Dermis microvascular lymphatic vessel endothelial cell (primary cell): ENCODE measurements at places on chromosomes 7 and 10.

GRCh38 chr10:111481261-111481826 is 404.5 kb downstream of the ADRA2A start:
- no peak for DNase-seq

DNA sequence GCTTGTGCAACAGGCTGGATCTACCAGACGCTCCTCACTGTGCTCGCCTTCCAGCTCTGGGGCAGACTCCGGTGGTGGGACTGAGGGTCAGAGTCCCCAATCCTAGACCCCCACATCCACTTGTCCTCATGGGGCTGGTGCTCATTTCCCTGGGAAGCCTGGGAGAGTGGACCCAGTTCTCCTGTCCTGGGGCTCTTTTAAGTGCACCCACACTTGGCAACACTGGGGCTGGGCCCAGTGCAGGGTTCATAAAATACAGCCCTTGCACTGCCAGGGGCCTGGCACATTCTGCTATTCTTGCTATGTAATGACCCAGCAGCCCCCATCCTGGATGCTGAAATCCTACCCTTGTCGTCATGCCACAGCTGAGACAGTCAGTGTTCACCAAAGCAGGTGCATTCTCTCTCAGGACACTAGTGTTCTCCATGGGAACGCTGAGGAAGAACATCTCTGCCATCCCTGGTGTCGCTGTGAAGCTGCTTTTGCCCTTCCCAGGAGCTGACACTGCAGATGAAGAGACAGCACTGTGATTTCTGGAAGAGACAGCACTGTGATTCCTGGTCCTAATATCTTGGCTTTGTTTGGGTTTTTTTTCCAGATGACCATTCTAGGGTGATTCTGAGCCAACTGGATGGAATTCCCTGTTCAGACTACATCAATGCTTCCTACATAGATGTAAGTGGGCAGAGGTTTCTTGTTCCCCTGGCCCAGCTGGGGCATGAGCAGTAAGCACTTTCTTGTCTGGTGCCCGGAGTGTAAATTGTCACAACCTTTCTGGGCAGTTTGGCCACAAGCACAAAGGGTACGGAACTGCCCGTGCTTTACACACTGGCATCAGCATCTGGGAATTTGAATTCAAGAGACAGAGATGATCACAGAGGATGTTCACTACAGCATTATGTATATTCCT is 65.6 kb downstream of the MKI67 start:
- DNase-seq, result no peak

DNA sequence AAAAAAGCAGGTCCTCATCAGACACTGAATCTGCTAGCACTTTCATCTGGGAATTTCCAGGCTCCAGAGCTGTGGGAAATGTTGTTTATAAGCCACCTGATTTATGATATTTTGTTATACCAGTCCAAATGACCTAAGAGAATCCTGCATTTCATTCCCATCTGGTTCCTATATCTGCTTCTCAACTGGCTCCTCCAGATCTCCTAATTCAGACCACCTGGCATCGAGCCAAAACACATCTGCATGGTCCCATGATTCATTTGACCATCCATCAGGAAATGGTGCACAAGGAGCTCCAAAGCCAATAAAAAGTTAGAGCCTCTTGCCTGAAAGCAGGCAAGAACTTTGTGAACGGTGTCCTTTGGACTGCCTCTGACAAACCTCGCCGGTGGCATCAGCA is 108.9 kb downstream of the IPMK start:
- DNase-seq, result no peak

- DNase-seq, result no peak
Measured at GRCh38 chr7:15475808-15476530, 85.8 kb downstream of the AGMO start.

DNA sequence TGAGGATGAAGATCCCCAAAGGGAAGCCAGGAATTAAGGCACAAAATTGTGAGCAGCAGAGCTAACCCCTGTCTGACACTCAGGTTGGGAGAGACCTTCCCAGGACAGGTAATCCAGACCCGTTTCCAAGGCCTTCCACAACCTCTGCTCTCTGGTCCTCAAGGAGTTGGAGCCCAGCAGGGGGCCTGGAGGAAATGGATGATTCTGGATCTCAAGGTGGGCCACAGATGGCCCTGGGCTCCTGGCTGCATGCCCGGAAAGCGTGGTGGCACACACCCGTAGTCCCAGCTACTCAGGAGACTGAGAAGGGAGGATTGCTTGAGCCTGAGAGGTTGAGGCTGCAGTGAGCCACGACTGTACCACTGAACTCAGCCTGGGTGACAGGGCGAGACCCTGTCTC is 42.3 kb downstream of the DPYSL4 start:
- DNase-seq, result no peak

- no peak for DNase-seq
Measured at GRCh38 chr7:83731154-83731553, 82.2 kb upstream of the SEMA3E start.

DNA sequence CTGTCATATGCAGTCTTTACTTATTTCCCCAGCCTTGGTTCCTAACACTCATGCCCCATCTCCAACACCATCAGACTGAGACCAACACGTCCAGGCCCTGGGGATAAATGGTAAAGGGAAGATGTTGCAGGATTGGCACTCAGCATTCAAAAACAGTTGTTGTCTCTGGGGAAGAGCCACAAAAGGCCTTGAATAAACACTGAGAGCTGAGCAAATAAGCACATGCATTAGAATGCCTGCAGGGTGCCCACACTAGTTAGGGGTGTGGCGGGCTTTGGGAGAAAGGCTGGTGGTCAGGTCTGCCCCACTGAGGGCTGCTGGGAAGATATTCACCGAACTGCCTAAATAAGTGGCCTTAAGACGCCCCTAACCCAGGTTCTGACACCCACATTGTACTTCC is 391.0 kb downstream of the GFRA1 start:
- no peak for DNase-seq

DNA sequence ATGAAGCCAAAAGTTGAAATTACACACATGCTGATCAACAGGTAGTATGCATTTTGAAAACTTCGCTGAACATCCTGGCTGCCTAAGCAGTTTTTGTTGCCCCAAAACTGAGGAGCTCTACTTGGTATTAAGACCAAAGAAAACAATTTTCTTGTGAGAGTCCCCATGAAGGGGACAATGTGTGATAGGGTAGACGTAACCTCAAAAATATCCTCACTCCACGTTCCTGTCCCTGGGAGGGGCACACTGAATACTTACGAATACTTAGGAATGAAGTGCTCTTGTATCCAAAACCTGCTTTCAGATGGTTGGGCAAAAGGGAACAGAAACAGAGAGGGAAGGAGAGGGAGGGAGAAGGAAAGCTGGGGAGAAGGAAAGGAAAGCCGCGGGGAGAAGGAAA is 24.7 kb downstream of the CCDC6 start:
- no peak for DNase-seq

DNA sequence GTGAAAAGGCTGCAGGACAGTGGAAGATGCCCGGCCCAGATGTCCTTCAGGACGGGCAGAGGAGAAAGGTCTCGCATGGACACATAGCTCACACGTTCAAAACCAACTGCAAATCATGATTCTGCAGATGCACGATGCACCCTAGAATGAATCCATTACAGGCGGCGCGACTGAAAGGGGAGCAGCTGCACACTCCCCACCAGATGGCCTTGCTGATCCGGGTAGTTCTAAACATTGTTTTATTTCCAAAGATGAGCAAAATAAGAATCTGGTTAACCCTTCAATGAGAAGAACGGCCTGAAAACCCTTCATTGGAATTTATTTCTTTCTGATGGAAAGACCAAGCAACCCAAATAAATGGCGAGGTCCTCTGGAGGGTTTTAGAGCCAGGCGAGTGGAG is 33.8 kb downstream of the CHST15 start:
- no peak for DNase-seq

DNA sequence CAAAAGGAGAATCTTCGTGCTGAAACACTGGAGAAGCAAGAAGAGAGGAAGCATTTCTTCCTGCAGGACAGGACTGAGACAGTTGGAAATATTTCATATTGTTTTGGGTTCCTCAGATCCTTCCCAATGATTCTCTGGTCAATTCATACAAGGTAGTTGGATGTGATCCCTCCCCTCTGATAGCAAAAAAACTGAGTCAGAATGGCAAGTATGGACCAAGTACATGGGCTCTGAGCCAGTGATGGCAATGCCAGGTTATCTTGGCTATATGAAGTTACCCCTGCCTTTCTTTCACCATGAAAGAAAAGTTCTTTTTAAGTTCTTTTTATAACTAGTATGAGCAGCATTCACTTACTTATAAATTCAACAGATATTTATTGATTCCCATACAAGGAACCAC is 124.4 kb upstream of the PTPRZ1 start:
- no peak for DNase-seq

DNA sequence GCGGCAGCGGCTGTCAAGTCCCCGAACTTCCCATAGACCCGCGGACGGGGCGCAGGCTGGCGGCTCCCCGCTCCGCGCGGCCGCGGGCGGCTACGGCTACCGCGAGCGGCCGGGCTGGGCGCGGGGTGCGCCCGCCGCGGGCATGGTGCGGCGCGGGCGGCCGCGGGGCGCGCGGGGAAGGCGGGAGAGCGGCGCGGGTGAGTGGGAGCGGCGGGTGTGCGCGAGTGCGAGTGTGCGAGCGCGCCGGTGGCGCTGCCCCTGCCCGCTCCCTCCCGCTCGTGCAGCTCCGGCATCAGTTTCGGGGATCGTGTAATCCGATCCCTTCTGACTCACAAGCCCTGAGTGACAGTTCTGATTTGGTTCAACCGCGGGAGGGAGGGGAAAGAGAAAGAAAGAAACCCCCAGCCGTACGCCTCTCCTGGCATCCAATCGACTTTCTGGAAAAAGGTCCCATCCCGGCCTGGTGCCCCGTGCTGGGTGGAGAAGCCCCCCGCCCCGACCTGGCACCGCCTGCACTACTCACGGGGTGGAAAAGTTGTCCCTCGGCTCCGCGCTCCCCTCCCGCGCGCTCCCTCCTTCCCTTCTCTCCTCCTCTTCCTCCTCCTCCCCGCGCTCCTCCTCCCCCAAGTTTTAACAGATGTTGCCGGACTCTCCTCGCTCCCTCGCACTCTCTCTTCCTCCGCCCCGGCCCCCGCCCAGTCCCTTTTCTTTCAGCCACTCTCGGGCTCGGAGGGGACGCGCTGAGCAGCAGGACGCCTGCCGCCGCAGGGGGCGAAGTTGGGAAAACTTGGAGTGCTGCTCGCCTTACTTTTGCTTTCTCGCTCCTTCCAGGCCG is at the start of gene GLI3:
TSS of gene GLI3 (minus strand) at position 234 of the 835 bp plus-strand sequence. CDS start 13,956 bp downstream, outside the sequence.
- peak; percentile 91 for DNase-seq

GRCh38 chr10:113151190-113151666 is 201.2 kb downstream of the TCF7L2 start:
- DNase-seq, result no peak

- no peak for DNase-seq
Measured at GRCh38 chr10:130862122-130862521, 449.4 kb downstream of the TCERG1L start.

GRCh38 chr10:62561151-62561550 is 187.0 kb downstream of the ZNF365 start:
- DNase-seq, result no peak

DNA sequence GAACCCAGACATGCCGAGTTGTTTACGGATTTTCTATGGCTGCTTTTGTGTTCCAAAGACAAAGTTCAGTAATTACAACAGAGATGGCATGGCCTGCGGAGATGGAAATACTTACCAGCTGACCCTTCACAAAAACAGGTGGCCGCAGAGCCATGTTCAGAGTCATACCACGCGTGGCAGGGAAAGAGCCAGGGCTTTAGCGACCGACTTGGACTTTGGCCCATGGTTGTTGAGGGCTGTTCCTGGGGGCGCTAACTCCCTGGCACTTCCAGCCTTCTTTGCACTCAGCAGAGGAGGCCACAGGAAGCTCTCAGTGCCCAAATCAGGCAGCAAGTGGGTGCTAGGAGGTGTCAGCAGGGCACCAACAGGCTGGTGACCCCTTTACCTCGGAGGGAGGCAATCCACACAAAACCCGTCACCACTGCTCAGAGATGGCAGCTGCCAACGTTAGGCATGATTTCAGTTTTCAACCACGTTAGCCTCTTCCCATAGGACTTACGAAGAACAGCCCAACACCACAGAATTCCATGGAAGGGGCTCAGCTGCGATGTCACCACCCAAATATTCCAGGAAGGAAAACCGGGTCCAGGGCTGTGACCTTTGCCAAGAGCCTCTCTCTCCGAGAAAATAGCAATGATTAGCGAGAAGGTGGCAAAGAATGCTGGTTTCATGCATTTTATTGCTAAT is 21.4 kb upstream of the CNPY1 start:
- DNase-seq, result no peak
